ENCODE measurements at places on chromosomes 7 and 10.

GRCh38 chr10:113216102-113216501, 266.1 kb downstream of the TCF7L2 start:
- no peak for DNase-seq

GRCh38 chr10:121631365-121632029, 33.3 kb upstream of the FGFR2 start:
- no peak for DNase-seq

DNA sequence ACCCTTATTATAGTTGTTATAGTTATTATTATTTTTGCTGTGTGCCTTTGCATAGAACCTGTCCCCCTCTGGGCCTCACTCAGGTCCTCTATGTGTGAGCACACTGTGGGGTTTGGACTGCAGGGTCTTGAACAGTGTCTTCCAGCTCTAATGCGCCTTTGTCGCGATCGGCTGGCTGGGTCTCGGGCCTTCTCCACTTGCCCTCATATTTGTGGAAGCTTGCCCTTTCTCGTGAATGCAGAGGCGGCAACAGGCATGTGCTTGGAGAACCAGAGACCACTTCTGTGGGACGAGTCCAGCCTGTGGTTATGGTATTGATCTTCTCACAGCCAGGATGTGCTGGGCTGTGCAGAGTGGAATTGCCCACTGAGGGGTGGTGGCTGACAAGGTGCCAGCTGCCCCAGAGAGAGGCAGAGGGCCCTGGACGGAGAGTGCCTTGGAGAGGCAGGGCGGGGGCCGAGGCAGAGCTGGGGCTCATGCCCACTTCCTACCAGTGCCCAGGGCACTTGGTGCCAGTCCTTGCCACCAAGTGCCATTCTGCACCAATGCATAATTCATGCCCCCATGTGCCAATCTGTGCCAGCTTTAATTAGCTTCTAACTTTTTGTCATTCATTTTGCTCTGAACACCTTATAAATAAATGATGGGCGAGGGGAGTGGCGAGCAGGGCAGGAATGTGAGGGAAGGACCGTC, 6.8 kb upstream of the CDH23 start:
- DNase-seq: no peak

DNA sequence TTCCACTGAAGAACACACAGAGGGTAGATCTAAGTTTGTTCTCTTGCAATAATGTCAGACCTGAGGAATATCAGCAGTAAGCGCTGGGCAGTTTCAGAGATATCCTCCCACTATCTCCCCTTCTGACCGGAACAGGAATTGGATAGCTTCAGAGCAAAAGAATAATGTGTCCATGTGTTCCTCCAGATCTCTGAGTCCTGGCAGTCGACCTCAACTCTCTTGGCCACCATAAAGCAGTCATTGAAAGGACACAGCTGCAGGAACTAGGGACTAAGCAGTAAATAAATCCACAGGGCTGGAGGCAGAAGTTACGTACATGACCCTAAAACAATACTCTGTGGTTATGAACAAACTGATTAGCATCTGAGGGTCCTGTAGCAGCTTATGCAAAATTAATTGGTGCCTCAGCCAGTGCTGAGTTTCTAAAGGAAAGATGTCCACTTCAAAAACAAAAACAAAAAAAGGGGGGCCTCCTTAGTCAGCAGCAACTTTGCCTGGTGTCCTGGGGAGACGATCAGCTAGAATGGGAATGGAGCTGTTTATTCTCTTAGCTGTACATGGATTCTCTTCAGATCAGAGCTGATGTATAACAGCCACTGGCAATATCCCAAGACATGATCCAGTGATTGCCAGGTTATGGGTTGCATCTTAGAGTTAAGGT, 6.4 kb upstream of the PRTFDC1 start:
- DNase-seq: no peak

DNA sequence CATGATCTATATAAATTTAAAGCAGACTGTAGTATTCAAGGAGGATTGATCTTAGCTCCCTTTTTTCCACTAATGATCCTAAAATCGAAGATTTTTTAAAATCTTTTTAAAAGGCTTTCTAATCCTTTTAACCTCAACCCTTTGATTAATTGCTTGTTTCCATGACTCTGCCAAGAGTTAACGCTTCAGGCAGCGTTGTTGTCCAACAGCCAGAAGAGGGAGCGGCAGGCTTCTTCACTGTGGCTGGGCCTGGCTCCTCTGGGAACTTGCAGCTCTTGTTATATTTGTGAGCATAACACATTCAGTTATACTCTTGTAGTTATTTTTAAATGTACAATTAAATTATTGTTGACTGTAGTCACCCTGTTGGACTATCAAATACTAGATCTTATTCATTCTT, 26.3 kb downstream of the CRCP start:
- DNase-seq: no peak

- DNase-seq: no peak
Observed at GRCh38 chr7:129282865-129283264, 58.0 kb downstream of the AHCYL2 start.

- DNase-seq: no peak
Observed at GRCh38 chr7:148791546-148791945, 92.5 kb downstream of the EZH2 start.

- no peak for DNase-seq
Observed at GRCh38 chr7:1431634-1432380, 27.5 kb downstream of the MICALL2 start.

DNA sequence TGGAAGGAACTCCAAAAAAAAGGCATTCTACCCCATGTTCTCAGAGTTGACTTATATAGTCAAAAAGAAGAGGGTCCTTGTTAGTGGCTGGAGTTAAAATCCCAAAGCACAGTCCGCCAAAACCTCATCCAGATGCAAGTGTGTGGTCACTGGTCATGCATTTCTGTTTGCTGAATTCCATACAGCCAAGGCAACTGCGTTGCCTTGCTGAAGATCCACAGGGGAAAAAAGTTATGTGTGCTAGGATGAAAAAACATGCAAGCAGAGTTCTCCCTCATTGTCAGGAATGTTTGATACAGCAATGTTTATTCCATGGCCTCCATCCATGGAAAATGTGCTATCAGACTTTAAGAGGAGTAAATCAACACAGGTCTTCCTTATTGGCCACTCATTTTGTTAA, 213.1 kb downstream of the CREB5 start:
- no peak for DNase-seq

- DNase-seq: no peak
Observed at GRCh38 chr7:131281266-131282048, 46.2 kb upstream of the MKLN1 start.

- no peak for DNase-seq
Observed at GRCh38 chr7:157977717-157978496, 609.7 kb downstream of the PTPRN2 start.

All from mucosa of descending colon (tissue), 3 donors.